ENCODE measurements at places on chromosomes 3 and 15. TPM values are rescaled to one million over a fixed set of nuclear protein-coding genes. Genes with fewer than 3 reads are reported as not detected.

PLXNB1 gene
- polyA plus RNA-seq = 129 TPM

RBM5 gene
- polyA plus RNA-seq = 216 TPM

TMEM212 gene
- not detected for polyA plus RNA-seq

DNA sequence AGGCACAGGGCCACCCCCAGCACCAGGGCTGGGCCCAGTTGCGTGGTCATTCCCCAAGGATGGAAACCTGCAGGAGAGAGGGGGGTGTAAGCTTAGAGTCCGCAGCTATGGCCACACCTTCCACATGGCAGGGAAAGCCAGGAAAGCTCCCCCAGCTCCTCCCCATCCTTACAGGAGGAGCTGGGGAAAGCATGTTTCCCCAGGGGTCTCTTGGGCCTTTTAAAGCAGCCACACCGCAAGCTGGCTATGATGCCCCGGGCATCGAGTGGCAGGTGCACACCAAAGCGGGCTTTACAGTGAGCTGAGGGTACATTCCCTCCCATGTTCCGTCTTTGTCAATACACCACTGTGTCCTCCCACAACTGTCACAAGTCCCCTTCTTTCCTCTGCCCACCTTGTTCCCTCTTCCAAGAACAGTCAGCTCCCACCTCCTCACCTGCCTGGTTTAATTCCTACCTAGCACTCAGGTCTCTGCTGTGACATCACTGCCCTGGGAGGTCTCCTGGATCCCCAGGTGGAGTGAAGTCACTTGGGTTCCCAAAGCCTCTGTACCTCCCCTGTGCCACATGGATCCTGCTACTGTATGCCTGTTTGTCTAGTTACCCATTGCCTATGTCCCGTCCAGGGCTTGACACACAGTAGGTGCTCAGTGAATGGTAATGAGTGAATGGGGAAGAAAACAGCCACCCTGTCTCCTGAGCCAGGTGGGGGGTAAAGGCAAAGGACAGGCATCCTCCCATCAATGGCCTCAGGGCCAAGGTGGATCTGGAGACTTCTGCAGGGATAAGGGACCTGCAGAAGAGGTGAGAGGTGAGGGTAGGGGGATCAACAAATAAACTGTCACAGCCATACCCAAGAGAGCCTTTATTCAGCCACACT is 3.4 kb downstream of the HYAL3 start:
- no peaks in the 10 kb centered on the region for H3K27me3 ChIP-seq
- no peak overlapping the region for H3K4me3 ChIP-seq
- peaks cover 5% of the 10 kb centered on the region for H3K4me1 ChIP-seq
- H3K36me3 ChIP-seq = peaks cover 24% of the 10 kb centered on the region
- H3K27ac ChIP-seq = no peak overlapping the region

GRCh38 chr15:42275780-42276391 is 2.7 kb upstream of the TMEM87A start:
- H3K36me3 ChIP-seq = no peaks in the 10 kb centered on the region
- H3K27ac ChIP-seq = peak overlapping the region; percentile 98
